Activated naive CD4-positive, alpha-beta T cell treated with Interleukin-2 at 50 U/mL for 16 hours (primary cell): ENCODE measurements at places on chromosomes 16 and 17.

- DNase-seq = no peak
These were observed 9.9 kb upstream of the BAIAP3 start for GRCh38 chr16:1323296-1324239.

- DNase-seq = no peak
These were observed 14.9 kb upstream of the B4GALNT2 start for GRCh38 chr17:49117587-49118230.

- no peak for DNase-seq
These were observed 22.2 kb downstream of the SOST start for GRCh38 chr17:43736389-43736788.

- peak; percentile 81 for DNase-seq
These were observed at the start of the genes C16orf86 and ENKD1 for GRCh38 chr16:67666559-67667452. TSS of gene C16orf86 (plus strand) at chr16:67666814. CDS start at chr16:67666971, 157 bp downstream. TSS of gene ENKD1 (minus strand) at chr16:67666750. CDS start at chr16:67666442, 308 bp downstream.

DNA sequence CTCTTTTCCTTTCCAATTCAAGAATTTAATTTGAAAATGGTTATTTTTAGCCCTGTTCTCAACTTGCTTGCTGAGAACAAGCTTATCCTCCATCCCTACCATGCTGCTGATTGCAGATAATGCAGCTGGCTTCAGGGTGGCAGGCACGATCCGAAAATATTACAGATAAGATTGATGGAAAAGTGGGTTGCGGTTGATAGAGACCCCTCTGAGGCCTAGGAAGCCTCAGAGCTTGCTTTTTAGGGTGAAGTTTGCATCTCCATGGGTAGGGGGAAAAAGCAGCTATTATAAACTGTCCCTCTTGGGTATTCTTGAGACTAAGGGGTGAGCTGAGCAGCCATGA, 116.5 kb upstream of the GOT2 start:
- no peak for DNase-seq

GRCh38 chr16:54342966-54343365, 56.4 kb upstream of the IRX3 start:
- no peak for DNase-seq

DNA sequence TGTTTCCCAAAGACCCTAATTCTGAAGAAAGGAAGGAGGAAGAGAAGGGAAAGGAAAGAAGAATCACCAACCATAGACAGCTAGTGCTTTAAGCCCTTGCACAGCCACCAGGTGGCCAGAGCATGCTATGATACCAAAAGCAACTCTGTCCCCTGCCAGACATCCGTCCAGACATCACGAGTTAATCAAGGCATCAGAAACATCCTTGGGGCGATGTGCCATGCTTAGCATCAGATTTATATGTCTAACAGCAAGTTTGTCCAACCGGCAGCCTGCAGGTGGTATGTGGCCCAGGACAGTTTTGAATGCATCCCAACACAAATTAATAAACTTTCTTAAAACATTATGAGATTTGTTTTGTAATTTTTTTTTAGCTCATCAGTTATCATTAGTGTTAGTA, 2.9 kb upstream of the CRYBA1 start:
- no peak for DNase-seq

- no peak for DNase-seq
These were observed 75.9 kb downstream of the ARHGAP17 start for GRCh38 chr16:24939224-24939623.

DNA sequence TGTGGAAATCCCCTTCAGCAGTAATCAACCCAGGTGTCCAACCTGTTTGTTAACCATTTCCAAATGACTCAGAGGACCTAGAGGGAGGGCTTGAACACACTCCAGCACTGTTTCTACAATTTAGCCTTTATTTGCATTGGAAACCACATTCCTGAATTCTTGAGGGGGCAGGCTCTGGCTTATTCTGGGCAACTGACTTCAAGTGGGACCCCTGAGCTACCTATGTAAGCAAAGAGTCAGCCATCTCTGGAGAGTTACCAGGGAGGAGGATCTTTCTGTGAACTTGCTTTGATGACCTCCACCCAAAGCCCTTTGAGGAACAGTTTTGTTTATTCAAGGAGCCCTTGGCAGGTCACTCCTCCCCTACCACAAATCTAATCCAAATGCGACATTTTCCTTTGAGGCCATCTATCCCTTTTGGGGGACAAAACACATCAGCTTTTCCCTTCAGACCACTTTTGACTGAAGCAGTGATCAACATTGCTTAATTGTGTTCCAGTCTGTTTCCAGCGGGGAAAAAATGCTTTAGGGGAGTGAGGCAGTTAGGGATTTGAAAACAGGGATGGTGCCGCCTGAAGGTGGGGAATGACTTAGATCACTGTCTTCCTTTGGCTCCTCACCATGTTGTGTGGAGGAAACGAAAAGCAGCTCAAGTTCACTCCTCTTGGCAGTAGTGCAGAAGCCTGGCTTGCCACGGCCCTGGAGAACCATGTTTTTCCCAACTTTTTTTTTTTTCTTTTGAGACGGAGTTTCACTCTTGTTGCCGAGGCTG, 46.2 kb downstream of the TUBD1 start:
- DNase-seq = no peak

- no peak for DNase-seq
These were observed 94.1 kb downstream of the USP32 start for GRCh38 chr17:60297760-60298401.

- no peak for DNase-seq
These were observed 281.6 kb downstream of the RBFOX1 start for GRCh38 chr16:7614021-7614795.

DNA sequence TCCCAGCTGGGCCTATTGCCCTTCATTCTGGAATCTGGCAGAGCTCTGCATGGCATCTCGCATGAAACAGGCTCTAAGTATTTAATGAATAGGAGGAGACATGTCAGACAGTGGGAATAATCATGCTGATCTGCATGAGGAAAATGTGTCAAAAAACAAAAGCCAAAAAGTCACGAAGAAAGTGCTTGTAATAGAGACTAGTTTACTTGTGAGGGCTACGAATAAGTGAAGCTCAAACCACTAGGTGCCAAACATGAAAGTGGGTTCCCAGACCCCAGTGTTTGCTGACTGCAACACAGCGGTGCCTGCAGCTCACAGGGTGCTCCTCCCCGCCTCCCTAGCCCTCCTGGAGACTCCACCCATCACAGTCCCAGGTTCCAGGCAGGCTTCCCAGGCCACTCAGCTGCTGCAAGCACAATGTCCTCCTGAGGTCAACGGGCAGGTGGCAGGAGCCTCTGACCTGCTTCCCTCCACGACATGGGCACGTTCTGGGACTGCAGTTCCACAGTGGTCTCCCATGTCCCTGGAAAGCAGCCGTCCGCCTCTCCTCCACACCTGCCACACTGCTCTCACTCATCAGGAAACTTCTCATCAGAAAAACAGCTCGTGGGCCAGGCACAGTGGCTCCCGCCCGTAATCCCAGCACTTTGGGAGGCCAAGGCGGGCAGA, 96.5 kb downstream of the ANKRD11 start:
- no peak for DNase-seq

- DNase-seq = peak; percentile 40
These were observed 2.0 kb upstream of the ZACN start for GRCh38 chr17:76076765-76077583.

GRCh38 chr17:16569358-16569712, 331 bp upstream of the ZNF287 start:
- no peak for DNase-seq

DNA sequence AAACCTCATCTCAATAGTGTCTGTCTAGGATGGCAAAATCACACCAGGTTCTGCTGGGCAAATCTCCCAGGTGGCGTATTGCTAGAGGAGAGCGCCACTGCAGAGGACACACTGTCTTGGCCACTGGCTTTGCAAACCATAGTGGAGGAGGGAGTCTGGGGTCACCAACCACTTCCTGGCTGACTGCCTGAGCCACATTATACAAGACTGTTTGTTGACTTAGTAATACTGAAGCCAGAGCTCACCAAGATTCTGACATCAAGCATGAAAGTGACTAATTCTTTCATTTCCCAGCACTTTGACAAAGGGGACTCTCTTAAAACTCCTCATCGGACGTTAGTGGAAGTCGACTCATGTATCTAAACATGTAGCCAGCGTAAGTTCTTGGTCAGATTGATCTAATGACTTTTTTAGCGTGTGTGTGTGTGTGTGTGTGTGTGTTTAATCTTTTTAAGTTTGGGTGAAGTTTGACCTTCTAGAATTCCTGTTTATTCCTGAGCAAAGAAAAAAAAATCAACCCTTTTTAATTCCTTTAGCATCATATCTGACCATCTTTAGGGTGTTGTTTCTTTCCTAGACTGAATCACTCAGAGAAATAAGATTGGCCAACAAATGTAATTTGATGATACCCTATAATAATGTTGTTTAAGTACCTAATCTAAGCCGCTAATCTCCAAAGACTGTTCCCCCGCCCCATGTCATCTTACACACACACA, 13.7 kb downstream of the PITPNC1 start:
- peak; percentile 73 for DNase-seq

DNA sequence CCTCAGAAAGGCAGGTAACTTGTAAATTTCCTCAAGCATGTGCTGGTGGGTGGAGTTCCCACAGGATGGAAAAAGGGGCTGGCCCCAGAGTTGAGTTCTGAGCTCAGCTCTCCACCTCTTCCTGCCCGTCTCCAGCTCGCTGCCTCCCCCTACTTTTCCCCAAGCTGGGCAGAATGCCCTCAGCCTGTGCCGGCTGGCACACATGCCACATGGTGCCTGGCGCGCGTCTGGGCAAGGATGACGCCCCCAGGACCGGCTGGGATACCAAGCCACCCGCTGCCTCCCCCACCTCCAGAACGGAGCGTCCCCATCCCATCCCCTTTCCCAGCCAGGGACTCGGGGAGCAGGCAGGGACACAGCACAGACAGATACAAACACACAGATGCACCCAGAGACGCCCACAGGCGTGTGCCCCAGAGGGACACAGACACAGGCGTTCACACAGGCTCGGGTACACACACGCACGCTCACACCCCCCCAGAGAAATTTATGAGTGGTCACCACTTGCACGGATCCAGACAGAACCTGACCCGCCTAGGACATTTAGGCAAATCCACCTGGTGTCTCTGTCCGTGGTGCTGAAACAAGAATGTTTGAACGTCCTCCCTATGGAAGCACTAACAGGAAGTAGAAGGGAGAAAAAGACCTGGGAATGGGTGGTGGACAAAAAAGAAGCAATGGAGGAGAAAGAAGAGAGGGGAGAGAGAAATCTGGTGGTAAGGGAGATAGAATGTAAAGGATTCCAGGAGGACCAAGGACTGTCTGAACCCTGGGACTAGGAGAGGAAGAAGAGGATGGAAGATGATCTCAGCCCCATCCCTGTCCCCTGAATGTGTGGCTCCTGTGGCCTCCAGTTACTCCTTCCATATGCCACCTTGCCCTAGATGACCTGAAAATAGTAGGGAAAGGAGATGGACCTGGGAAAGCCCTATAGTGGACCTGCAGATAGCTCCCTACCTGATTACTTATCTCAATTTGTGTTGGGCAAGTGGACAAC, 15.5 kb downstream of the NEUROD2 start:
- DNase-seq = no peak

GRCh38 chr17:9169116-9169515, 147.8 kb downstream of the NTN1 start:
- no peak for DNase-seq

DNA sequence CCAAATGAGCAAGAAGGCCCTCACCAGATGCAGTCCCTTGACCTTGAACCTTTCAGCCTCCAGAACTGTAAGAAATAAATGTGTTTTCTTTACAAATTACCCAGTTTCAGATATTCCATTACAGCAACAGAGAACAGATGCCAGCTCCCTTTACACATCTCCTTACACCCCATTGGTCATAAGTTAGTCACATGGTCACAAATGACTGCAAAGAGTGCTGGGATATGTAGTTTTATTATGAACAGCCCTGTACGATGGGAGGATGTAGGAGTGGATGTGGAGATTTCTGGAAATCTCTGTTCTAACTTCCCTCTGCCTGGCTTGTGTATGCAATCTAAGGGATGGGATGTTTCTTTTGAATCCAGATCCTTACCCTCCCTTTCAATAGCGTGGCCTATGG, 13.3 kb upstream of the RPL38 start:
- DNase-seq = no peak
